ENCODE measurements at places on chromosomes 2 and 18.
A peak's percentile ranks its signal among the peaks of the same experiment; 100 is the strongest.

- peak; percentile 89 for DNase-seq
Measured at GRCh38 chr2:216849987-216850386, 9.9 kb downstream of the TNP1 start.

DNA sequence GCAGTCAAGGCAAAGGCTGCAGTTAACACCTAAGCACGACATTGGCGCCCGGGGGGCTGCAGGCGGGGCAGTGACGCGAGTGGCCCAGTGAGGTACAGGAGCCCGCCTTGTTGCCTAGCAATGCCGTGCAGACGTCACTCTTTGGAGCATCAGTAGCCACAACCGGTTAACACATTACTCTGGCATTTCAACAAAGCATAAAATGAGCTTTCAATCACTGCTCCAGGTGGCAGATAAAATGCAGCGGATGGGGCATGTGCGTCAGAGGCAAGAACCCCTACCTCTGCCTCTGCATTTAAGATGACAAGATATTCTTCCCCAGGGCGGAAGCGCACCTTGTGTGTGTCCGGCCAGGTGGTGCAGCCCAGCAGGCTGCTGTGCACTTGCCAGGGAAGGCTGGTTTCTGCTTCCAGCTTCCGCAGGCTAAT, 139.4 kb downstream of the MTCL1 start:
- no peak for DNase-seq

- no peak for DNase-seq
Measured at GRCh38 chr2:72139874-72140620, 7.6 kb downstream of the CYP26B1 start.

- peak; percentile 56 for DNase-seq
Measured at GRCh38 chr2:69559442-69560146, 83.9 kb downstream of the AAK1 start.

DNA sequence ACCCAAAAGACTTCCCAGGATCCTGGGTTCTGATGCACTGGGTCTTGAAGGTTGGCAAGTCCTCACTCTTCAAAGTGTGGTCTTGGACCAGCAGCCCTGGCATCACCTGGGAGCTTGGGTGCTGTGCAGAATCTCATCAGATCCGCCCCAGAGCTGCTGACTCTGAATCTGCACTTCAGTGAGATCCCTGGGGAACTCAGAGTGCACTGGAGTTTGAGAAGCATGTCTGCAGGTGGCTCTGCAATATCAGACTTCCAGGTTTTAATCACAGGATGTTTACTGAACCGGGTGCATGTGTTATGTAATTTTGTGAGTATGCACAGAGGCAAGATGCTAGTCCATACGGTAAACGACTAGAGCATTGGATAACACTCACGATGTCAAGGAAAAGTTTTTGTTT, 58.0 kb upstream of the BOD1L2 start:
- DNase-seq, result no peak

GRCh38 chr2:17388798-17389197, 129.4 kb downstream of the RAD51AP2 start:
- DNase-seq, result no peak

DNA sequence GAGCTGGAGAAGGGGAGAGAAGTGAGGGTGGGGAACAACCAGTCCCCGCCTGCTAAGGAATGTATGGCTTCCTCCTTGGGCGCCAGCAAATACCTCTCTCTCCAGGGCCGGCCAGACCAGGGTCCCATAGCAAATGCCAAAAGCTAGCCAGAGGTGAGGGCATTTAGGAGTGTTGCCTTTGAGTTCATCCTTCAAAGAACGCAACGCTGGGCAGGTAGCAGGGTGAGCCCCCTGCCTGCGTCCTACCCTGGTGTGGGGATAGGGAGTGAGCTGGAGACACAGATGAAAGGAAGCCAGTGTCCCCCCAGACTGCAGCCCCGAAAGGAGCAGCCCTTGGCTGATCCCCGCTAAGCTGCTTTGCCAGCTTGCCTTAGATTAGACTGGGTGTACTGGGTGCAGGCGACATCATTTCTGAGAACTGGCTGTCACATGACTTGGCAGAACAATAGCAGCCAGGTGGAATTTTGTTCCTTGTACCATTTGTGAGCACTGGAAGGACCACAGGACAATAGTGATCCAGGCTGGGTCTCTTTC, 40.4 kb downstream of the KLHL29 start:
- DNase-seq, result no peak

- DNase-seq, result no peak
Measured at GRCh38 chr18:35193316-35193715, 47.5 kb upstream of the ZNF397 start.

DNA sequence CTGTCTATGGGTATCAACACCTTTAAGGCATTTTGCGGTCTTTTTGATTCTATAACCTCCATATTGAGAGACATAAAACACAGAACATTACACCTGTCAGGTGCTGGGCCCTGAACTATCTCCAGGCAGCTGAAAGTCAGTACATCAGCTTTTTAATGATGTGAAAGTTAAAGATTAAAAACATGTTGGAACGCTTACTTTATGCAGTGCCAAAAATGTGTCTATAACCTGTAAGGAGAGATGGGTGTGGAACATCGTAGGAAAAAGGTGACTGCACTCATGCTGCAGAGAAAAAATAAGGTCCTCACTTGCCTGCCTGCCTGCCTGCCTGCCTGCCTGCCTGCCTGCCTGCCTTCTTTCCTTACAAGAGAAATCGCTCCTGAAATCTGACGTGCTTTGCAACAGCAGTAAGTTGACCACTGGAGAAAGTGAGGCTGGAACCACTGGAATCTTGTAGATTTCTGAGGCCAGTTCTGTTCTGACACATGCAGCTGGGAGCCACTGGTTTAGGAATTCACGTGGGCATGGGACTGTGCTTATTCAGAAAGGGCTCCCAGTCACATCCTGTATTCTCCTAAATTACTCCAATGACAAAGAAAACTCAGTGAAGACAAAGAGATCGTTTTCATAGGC, 34.1 kb downstream of the BCL11A start:
- no peak for DNase-seq

GRCh38 chr2:9594366-9595054, 36.3 kb downstream of the YWHAQ start:
- DNase-seq, result peak; percentile 86

GRCh38 chr2:66469214-66469902, 34.4 kb downstream of the MEIS1 start:
- no peak for DNase-seq

- no peak for DNase-seq
Measured at GRCh38 chr2:234995332-234996068, 43.7 kb downstream of the SH3BP4 start.

DNA sequence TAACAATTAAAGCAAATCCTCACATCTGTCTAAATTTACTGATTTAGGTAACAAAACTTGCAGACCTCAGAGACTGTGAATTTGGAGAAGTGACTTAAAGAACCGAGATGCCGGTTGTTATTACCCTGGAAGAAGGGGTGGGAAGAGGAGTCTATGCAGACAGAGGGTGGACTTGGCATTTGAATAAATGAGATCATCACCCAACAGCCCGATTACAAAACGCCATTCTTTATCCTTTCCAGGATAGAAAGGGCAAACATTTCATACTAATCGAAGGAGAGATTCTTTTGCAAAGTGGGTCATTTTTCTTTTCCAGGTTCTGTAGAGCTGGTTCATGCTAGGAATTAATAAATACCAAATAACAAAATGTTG, 73.1 kb upstream of the TPO start:
- DNase-seq, result no peak

DNA sequence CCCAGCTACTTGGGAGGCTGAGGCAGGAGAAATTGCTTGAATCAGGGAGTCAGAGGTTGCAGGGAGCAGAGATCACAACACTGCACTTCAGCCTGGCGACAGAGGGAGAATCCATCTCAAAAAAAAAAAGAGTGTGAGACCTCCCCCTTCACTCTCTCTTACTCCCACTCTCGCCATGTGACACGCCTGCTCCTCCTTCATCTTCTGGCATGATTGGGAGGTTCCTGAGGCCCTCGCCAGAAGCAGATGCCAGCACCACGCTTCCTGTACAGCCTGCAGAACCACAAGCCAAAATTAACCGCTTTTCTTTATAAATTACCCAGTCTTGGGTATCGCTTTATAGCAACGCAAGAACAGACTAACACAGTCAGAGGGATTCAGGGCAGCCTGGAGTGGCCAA, 66.3 kb upstream of the CREB1 start:
- no peak for DNase-seq

GRCh38 chr18:32469190-32469651, 1.5 kb downstream of the GAREM1 start:
- no peak for DNase-seq

- peak; percentile 14 for DNase-seq
Measured at GRCh38 chr18:74945774-74946545, 263.0 kb downstream of the PTGR3 start.

GRCh38 chr2:144520756-144521487, 1.0 kb upstream of the ZEB2 start:
- peak; percentile 87 for DNase-seq

DNA sequence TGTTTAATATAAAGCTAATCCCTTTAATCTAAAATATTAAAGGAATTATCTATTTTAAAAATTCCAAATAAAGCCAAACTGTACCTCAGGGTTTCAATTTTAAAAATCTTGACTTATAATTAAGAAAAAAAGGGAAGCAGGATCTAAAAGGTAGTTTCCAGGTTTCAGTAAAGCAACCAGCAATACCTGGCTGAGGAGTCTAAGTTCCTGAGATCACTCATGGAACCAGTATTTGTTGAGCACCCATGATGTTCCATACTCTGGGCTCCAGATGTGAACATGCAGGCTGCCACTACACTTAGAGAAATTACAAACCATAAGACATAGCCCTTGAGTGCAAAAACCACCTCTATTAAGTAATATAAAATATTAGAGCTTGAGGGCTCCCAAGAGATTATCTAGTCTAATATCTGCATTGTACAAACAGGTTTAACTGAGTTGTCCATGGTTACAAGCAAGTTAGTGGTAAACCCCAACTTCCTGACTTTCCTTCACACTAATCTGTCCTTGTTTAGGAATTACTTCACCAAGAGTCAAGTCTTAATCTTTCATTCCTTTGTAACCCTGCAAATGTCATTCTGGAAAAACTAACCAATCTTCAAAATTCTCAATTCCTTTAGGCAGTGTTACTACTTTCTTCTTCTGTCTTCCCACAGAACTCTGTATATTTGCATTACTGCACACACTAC, 49.2 kb downstream of the CLASP1 start:
- DNase-seq, result peak; percentile 68

DNA sequence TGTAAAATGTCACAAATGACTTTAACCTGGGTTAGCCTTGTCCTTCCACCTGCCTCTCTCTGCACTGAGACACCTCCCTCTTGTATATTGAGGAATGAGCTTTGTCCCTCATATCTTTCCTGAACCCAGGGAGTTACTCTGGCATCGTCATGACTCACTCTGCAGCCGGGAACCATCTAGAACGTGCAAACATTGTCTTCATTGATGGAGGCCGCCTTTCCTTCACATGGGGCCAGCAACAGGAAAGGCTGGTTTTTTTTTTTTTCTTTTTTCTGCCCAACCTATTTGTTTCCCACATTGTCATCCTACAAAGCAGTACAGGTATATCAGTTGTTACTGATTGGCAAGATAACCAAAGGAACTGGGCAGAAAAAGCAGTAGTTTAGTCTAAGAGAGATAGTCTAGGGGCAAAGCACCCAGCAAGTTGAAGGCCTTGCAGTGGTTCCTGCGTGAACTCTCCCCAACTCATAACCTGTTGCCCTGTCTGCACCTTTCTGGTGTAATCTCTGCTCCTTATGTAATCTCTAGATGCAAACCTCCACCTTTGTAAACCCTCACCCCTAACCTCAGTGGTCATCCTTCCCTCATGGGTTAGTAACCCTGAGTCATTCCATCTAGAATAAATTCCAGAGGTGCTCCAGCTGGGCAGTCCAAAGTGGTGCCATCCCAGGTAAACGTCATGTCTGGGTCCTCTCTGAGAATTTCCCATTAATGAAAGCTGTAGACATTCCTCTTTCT, 38.3 kb downstream of the SLC40A1 start:
- DNase-seq, result no peak

- no peak for DNase-seq
Measured at GRCh38 chr2:238591732-238592131, 165.0 kb downstream of the ASB1 start.

- no peak for DNase-seq
Measured at GRCh38 chr2:111710085-111710484, 173.9 kb downstream of the ANAPC1 start.

All from foreskin melanocyte (primary cell).